ENCODE measurements at places on chromosomes 1 and 21.

DNA sequence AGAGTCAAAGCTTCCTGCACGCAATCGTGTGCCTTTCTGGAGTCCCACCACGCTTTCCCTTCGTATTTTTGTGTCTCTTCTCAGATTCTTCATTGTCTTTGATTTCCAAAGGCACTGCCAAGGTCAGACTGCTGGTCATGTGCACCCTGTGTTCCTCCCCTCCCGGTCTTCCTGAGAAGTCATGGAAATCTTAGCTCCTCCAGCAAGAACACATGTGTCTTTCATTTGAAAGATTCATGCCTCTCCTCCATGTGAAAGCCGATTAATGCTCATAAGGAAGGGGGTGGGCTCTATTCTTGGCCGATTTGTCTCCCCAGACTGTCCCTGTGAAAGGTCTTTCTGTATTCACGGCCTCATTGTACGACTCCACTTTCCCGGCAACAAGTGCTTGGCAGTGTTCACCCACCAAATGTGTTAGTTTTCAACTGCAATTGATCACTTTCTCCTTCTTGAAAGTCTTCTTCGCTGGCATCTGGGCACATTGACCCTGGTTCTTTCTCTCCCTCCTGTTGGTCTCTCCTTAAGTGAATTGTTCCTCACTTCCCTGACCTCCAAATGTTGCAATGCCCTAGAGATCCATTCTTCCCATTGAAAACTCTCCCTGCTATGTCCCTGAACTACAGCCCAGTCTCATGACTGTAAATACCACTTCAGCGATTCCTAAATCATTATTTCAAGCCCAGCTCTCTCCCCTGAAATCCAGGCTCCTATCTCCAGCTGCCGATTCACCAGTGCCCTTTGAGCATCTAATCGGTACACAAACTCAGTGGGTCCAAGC, 25.4 kb downstream of the MX2 start:
- DNase-seq: no peak

DNA sequence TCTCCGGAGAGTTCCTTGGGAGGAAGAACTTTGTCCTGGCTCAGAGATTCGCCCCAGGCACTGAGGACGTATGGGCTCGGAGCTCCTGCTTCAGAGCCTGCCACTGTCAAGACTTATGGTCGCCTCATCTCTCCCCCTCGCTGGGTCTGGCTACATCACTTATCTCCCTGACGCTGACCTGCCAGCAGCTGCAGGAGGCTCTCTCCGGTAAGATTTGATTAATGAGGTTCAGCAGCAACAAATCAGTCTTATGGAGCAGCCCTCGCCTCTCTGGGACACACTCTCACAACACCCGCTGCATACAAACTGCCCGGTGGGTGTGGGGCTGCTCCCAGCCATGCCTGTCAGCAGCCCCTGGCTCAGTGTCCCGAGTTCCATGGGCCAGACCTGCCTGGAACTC, 297.8 kb downstream of the RRAGC start:
- no peak for DNase-seq

DNA sequence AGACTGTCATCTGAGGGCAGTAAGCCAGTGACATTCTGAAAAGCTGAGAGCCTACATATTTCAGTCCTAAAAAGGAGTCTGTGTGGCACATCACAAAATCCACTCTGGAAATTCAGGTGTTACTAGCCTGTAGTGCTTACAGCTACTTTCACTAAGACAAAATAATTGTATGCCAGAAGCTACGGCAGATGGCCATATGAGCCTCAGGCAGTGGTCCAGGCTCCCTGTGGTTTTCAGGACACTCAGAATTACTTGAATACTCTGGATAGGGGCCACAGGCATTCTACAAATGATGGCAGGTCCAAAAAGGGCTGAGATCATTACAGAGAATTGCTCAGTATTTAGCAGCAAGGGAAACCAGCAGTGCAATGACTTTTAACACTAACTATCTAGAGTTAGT, 527.1 kb downstream of the MRPL39 start:
- no peak for DNase-seq

DNA sequence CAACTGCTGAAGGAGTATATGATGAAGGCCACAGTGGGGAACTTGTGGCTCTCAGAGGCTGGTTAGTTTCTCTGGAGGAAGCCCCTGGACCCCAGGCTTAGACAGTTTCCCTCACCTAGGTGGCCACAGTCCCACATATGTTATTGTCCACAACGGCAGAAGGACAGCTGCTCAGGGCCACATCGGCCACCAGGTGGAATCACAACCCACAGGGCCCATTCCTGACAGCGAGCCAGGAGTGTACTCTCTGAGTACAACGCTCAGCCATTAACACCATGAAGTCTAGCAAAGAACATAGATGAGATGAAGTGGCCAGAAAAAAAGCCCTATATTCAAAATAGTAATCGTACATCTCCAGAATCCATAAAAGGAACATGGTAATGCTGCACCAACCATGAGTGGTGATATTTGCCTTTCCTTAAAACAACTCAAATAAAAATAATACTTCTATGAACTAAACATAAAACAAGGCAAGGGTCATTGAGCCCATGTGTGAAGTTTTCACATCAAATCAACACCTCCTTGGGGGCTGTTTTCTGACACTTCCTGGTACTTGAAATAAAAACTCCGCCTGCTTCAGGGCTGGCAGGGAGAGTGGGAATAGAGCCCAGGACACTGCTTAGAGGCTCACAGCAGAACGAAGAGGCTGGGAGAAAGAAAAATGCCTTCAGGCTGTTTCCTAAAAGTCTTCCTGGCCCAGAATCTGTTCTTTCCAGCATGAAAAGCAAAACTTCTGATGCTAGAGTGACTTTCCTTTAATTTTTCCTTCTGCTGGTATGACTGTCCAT, 383.3 kb downstream of the HHAT start:
- no peak for DNase-seq

- DNase-seq: no peak
Measured at GRCh38 chr1:203354246-203354645, 3.3 kb upstream of the FMOD start.

DNA sequence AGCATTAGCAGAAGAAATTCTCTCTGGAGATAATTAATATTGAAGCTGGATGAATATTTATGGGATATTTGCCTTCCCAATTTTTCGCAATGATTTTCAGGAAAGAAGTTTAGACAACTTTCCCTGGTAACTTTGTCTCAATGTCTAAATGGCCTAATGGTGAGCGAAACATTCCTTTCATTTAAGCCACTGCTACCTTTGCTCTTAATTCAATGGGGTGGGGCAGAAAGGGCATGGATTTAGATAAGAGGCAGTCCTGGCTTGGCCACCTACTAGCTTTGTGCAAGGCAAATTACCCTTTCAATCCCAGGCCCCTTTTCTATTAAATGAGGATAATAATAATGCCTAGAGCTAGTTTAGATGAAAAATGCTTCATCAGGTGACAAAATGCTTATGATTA, 27.1 kb upstream of the LYST start:
- DNase-seq: no peak

- DNase-seq: no peak
Measured at GRCh38 chr1:192407206-192407605, 90.4 kb downstream of the RGS21 start.

- DNase-seq: no peak
Measured at GRCh38 chr1:46333300-46334029, 7.1 kb upstream of the NSUN4 start.

DNA sequence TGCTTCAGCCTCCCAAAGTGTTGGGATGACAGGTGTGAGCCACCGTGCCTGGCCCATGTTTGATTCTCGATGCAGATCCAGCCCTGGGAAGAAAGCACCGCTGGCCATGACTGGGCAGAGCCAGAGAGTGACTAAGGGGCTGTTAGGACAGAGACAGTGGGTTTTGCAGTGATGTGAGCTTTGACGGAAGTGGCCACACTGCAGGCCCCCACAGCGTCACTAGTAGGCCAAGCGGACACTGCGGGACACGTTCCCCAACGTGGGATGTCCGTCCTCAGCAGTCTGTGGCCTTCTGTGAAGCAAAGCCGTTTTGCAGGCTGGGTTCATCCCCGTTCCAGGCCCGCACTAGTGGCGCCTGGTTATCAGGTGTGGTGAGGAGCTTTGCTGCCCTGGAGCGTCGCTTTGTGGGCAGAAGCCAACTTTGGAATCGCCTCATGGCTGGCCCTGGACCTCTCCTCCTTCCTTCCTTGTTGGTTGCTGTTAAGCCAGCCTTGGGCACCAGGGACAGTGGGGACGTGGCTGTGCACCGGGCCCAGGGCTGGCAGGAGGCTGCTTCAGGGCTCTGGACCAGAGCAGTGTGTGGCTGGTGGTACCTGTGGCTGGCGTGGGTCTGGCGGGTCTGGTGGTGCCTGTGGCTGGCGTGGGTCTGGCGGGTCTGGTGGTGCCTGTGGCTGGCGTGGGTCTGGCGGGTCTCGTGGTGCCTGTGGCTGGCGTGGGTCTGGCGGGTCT, 41.2 kb downstream of the SKI start:
- no peak for DNase-seq

GRCh38 chr1:209485167-209485566, 98.3 kb upstream of the CAMK1G start:
- no peak for DNase-seq

- no peak for DNase-seq
Measured at GRCh38 chr1:193927550-193927949, 741.1 kb upstream of the B3GALT2 start.

- peak; percentile 20 for DNase-seq
Measured at GRCh38 chr1:27724961-27725373, 794 bp upstream of the FAM76A start.

DNA sequence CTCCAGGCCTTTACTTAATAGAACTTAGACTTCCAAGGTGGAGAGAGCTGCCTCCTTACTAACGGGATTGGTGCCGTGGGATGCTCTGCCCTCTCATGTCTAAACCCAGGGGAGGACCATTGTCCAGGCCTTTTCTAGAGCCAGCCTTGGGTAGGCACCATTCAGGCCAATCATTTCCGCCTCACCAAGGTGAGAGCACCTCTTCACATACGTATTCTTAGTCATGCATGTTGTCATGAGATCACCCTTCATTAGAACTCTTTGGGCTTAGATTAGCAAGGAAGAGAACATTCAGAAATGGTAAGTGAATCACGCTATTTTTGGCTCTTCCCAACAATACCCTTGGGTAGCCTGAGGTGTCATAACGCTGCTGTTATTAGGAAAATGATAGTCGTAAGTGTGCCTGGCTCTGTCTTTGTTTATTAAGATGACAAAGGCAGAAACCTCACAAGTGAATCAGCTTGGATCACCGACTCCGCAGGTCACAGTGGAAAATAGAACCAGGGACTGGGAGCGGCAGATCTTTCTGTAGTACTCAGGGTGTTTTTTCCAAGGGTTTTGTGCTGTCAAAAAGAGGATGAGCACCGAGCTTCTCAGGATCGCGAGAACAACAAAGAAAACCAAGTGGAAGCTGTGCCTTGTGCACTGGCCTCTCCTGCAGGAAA, 55.0 kb downstream of the HUNK start:
- no peak for DNase-seq

DNA sequence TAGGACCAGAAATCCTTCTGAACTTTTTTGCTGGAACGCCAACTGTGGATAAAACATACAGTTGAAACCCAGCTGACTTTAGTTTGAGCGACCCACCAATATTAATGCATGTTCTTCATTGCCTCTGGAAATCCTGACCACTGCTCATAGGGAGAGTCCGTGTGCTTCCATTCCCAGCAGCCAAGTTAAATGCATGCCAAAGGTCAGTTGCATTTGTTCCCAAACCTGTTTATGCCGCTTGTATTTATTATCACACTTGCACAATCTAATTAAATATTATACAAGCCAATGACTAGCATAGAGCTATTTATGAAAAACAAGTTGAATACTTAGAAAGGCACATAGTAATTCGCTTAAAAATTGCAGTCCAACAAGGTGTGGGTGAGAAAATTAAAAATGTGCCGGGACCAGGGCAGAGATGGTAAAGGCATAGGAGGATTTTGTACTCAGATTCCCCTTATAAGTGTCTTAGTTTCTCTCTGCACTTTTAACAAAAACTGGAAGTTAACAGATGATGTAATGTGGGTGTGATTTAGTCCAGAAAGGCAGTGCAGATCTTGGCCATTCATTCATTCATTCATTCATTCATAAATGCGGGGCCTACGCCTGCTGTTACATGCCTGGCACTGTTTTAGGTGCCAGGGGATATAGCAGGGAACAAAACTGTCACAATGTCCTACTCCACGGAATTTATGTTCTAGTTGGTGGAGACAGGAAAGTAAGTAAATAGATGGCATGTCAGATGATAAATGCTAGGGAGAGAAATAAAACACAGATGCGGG, 99.7 kb downstream of the PRDM2 start:
- no peak for DNase-seq

DNA sequence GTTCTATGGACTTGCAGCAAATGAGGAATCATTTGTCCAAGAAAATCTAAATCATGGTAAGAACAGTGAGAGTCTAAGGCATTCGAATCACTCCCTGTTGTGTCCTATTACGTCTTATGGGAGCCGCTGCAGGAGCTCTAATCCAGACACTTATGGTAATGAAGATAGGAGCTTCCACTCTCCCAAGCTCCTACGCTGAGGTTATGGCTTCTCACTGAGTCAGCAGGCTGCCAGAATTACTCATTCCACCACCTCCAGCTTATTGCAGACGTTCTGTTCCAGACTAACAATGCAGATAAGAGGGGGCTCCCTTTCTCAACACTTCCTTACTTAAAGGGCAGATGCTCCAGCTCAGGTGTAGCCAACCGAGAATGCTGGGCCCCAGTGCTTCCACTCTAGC, 212.6 kb downstream of the GREM2 start:
- DNase-seq: no peak

- no peak for DNase-seq
Measured at GRCh38 chr1:185721553-185721952, 12.6 kb upstream of the HMCN1 start.

- no peak for DNase-seq
Measured at GRCh38 chr1:11541956-11542355, 63.0 kb downstream of the DISP3 start.

Measured in GM12892 (cell line).